ENCODE measurements at places on chromosomes 13 and 19. TPM values are rescaled to one million over a fixed set of nuclear protein-coding genes. Genes with fewer than 3 reads are reported as not detected.

DNA sequence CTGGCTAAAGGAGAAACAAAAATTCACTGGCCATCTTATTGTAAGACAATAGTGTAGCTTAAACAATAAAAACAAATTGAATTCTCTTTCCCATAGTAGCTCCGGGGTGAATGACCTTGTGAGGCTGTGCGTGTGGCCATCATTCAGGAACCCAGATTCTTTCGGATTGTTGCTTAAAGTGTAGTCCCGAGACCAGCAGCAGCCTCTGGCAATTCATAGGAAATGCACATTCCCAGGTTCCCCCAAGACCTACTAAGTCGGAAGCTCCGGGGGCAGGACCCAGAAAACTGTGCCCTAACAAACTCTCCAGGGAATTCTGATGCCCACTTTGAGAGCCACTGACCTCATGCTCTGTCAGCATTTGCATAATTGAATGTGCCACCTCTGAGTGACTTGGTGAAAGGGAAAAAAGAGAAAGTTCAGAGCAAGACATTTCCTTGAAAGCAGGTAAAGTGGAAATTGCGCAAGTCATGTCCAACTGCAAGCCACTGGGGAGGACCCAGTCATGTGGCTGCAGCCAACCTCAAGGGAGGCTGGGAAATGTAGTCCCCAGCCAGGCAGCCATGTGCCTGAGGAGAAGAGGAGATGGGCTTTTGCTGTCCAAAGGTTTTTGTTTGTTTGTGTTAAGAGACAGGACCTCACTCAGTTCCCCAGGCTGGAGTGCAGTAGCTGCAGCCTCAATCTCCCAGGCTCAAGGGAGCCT is 50.7 kb upstream of the PNMA8B start:
- DNase-seq, result peak; percentile 57

DNA sequence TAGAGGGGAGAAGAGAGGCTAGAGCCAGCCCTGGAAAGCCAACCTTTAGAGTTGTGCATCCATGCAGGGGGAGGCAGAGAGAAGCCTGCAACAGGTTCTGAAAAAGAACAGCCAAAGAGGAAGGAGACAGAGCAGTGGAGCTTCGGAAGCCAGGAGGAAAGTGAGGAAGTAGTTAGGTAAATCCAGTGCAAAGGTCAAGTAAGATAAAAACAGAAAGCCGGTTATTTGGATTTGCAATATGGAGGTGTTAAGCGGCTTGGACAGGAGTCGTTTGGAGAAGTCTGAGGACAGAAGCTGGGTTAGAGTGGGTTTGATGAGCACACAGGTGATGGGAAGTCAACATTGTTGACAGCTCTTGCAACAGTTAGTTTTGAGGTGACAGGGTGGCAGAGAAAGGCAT is 53.5 kb upstream of the FLT1 start:
- no peak for DNase-seq

DNA sequence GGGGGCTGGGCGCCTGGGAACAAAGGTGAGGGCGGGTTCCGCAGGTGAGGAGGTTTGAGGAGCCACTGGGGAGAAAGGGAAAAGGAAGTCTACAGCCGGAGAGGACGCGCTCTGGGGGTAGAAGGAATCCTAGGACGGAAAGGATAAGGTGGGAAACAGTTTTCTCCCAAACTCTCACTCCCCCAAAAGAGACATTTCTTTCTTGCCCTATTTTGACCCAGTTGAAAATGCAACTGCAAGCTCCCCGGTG is 651 bp upstream of the POLR1D start:
- DNase-seq, result peak; percentile 36

DNA sequence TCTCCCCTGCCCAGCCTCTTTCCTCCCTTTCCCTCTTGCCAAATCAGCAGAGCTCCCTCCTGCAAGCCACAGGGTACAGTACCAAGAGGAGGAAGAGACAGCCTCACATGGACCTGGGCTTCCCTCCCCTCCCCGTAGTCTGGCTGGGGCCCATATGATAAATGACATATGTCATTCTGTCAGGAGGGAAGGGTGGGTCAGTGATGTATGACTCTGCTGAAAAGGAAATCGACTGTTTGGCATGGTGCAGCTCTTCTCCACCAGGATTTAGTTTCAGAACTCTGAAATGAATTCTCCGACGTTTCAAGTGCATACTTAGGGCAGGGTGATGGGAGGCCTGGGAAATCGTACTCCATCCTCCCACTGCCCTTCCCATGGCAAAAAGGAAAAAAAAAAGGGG is 9.8 kb downstream of the TSHZ3 start:
- no peak for DNase-seq

Gene SIGLEC12
- total RNA-seq, result 0.43 TPM

GRCh38 chr19:2300533-2300932 is 7.4 kb downstream of the LINGO3 start:
- DNase-seq, result no peak

Gene HPN
- total RNA-seq, result 21.4 TPM

GRCh38 chr13:39895254-39895653 is 239.8 kb downstream of the COG6 start:
- no peak for DNase-seq

DNA sequence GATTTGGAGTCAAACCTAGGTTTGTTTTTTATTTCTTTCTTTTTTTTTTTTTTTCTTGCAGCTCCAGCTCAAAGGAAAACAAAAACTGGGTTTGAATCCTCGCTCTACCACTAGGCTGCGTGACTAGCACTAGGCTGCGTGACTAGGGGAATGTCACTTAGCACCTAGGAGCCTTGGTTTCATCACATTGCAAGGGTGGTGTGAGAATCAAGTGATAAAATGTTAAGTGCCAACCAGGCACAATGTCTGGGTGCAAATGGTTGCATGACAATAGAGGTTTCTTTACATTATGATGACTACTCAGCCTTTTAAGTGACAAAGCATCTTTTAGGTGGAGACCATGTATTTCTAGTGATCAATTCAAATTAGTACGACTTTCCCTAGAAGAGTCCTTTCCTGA is 27.9 kb downstream of the RCBTB2 start:
- DNase-seq, result no peak

DNA sequence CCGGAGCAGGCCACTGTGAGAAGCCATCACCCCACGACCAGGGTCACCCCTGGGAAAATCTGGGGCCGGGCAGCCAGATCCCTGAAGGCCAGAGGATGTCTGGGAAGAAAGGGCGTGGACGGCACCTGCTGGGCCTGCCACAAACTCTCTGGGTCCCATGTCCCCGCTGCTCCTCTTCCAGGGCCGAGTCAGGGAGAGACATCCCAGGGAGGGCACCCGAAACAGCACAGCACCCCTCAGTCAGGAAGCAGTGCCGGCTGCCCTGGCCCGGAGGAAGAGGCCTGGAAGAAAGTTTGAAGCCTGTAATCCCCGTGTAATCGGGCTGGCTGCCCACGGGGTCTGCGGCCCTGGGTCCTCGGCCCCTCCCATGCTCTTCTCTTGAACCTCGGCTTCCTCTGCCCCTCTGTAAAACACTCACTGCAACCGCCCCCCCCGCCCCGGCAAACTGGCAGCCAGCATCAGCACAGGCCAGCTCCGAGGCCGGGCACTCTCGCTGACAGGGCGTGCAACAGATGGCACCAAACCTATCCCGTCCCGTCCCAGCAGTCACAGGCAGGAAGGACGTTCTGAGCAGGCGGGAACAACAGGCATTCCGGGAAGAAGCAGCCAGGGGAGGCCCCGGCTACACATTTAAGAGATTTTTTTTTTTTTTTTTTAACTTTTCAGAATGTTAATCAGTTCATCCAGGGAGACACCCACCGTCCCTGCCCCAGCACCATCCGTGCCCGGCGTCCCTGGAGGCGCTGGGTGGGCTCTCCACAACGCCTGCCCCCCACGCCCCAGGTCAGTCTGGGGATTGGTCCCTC is 1.5 kb downstream of the SBNO2 start:
- DNase-seq, result no peak

GRCh38 chr19:2089001-2089711 is 7.0 kb downstream of the MOB3A start:
- no peak for DNase-seq

DNA sequence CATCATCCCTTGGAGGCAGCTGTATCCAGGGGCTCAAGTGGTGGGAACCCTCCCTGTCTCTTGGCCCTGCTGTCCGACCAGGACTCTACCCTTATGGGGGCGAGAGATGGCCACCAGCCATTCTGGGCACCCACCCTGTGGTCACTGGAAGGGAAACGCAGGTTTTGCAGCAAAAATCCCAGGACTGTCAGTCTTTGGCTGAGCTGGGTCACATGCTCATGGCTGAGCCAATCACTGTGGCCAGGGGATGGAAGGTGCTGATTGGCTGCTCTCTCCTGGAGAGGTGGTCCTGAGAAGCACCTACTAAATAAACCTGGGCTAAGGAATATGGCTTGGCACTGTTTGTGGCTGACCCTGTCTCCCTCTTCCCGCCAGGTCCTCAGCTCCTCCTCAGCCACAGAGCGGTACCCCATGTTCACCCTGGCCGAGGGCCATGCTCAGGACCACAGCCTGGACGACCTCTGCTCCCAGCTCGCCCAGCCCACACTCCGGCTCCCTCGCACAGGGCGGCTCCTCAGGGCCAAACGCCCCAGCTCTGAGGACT is 8.9 kb downstream of the ATG4D start:
- DNase-seq, result no peak

DNA sequence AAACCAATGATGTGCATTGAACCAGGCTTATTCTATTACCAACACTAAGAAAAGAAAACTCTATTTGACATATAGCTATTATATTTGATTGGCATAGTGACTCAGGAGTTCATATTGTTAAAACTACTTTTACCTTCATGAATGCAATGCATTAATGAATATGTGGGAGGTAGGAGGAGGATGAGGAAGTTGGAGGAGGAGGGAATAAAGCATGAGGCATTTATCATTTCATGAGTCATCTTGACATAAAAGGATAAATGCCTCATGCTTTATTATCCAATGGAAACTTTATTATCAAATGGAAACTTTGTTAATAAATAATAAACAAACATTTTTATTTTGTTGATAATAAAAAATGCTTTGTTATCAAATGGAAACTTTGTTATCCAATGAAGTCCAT is 116.5 kb downstream of the SPRY2 start:
- DNase-seq, result no peak

DNA sequence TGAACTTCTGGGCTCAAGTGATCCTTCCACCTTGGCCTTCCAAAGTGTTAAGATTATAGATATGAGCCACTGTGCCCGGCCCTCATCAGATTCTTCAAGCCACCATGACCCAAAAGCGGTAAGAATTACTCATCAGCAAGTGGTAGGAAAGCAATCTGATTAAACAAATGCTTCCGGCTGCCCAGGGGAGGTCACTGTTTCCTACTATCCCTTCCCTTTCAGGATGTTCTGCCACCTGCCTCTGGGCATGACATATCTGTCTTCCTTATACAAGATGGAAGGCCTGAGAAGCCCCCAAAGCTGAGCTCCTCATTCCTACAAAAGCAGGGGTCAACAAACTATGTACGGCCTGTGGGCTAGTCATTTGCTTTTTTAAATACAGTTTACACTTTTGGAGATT is 7.0 kb downstream of the ABHD8 start:
- no peak for DNase-seq

GRCh38 chr19:10346509-10346908 is 7.1 kb upstream of the ICAM3 start:
- DNase-seq, result no peak

DNA sequence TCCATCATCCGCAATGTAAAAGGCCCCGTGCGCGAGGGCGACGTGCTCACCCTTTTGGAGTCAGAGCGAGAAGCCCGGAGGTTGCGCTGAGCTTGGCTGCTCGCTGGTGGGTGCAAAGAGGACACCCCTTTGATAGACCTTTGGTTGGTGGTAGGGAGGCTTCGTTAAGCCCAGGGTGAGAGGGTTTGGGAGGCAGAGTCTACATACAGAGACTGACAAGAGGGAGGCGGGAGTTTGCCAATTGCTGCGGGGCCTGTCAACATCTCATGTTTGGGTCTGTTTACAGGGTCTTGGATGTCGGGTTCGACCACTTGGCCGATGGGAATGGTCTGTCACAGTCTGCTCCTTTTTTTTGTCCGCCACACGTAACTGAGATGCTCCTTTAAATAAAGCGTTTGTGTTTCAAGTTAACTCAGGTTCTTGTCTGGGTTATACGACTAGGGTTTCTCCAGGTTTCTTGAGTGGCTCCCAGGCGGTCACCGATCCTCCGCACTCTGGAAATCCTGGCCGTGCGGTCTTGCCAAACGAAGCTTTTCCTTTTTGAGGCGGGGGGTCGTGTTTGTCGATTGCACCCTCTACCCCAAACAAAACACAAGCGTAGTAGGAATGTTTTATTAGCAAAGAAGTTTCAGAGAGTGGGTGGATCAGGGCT is 816 bp downstream of the RPS28 start:
- DNase-seq, result no peak

- DNase-seq, result peak; percentile 10
Measured at GRCh38 chr19:9431475-9431874, 3.9 kb downstream of the ZNF266 start.

GRCh38 chr13:44050450-44051063 is 170.9 kb downstream of the LACC1 start:
- DNase-seq, result no peak

Data from mucosa of gallbladder (tissue), 1 donor.